ENCODE measurements at places on chromosomes 16 and 17. TPM values are rescaled to one million over a fixed set of nuclear protein-coding genes. Genes with fewer than 3 reads are reported as not detected.

HAS3 gene
- 0.60 TPM for total RNA-seq

TP53TG3C gene
- not detected for total RNA-seq

CRHR1 gene
- not detected for total RNA-seq

CES5A gene
- total RNA-seq = not detected

DNA sequence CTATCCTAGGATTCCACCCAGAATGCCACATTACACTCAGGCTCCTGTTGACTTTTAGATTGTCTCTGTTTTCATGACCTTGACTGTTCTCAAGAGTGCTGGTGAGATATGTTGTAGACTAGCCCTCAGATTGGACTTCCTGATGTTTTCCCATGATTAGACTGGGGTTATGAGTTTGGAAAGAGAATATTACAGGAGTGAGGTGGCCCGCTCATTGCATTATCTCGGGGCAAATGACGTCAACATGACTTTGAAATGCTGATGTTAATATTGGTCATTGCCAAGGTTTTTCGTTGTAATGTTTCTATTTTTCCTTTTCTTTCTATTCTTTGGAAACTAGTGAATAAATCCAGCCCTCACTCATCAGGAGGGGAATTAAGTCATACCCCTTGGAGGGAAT lies 355.7 kb upstream of the MON1B start:
- DNase-seq = no peak

- DNase-seq = no peak
Measured at GRCh38 chr16:75459691-75460090, 4.8 kb downstream of the TMEM170A start.

DNA sequence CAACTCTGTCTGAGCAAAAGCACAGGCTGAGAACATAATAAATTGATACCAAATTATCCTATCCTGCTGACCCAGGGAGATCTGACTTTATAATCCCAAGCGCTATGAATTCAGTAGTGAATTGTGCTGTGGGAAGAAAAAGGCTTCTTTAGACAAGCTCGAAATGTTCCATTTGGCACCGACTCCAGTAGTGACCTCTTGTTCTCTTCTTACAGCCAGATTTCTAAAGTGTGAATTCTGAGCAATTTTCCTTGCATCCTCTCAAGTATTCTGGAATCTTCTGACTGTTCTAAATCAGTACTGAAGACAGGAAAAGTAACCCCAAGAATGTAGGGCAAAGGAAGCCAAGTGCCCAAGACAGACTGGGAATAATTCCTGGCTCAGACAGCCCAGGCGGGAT lies 58.2 kb downstream of the CDYL2 start:
- no peak for DNase-seq

DNA sequence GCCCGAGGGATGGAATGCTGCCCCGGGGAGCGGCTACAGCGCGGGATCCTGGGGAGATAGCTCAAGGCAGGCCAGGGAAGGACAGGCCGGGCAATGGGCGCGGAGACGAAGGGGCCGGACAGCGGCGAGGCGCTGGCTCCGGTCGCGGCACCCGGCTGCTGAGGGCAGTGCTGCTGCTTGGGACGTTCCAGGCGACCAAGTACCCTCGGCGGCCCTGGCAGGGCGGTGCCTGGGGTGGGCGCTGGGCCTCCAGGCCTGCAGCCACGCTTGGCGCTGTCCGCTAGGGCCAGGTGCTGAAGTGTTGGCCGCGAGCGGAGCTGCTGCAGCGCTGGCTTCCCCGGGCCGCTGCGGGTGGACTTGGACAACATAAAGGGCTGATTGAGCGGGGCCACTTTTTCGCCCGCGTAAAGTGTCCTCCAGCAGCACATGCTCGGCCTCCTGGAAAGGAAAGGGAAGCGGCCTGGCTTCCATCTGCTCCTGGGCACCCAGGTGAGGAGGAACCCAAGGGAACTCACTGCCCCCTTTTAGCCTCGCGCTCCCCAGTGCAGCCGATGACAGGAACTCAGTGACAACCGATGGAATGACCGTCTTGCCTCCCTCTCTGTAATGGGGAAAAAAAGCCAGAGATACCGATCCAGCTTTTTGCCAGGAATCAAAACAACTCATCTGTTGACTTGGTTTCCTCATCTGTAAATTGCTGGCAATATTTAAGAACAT lies 23.7 kb downstream of the CLEC3A start:
- peak; percentile 94 for DNase-seq

- DNase-seq = peak; percentile 92
Measured at GRCh38 chr16:56193951-56194726, 2.9 kb downstream of the GNAO1 start.

DNA sequence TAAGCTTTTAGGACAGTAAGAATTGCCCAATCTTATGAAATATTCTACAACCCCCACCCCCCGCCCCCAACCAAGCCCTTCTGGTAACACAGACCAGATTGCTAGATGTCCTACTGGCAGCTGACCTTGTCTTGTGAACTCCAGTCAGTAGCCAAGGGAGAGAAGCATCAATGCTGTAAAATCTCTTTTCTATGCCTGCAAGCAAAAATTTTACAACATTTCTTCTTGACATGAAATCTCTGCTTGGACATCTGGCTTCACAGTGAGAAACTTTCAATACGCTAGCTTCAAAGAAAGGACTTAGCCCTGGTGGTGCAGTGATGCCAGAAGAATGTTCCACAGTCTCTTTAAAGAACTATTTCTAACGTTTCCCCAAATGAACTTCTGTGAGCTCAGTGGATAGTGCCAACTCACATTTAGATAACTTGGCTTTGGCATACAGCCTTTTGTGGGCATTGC lies 169.3 kb upstream of the AXIN2 start:
- DNase-seq = peak; percentile 11

DNA sequence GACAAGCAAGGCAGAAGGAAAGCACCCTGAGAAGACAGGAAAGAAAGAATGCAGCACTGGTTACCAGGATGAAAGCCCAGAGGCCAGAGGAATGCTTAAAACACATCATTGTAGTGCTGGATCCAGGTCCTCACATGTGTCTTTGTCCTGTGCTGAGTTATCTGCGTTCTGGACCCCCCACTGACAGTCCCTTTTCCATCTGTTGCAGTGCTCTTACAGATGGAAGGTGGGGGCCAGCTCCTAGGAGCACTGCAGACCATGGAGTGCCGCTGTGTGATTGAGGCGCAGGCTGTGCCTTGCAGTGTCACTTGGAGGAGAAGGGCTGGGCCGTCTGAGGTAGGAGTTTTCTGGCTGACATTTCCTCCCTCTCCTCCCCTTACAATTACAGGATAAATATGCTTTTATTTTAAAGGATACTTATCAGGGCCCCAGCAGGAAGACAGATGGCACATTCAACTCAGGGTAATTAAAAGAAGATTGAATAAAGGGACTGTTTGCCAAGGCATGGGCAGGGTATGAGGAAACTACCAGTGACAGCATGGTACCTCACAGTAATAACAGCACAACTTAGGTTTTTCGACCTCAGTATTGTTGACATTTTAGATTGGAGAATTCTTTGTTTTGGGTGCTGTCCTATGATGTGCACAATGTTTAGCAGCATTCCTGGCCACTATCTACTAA lies 3.0 kb downstream of the EME1 start:
- no peak for DNase-seq

DNA sequence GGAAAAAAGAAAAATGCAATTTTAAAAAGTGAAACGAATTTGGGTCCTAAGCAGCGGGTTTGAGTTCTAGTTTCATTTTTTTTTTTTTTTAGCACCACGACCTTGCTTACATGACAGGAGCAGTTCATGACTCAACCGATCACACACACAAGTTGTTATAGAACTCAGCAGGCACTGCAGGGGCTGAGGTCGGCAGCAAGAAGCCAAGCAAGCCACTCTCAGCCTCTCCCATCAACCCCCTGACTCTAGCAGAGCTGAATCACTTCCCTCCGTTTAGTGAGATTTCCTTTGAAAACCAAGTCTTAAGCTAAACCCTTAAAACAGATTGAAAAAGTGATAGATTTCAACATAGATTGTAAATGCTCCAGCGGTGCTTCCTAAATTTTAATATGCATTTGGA lies 520.8 kb downstream of the HAPSTR1 start:
- no peak for DNase-seq

DNA sequence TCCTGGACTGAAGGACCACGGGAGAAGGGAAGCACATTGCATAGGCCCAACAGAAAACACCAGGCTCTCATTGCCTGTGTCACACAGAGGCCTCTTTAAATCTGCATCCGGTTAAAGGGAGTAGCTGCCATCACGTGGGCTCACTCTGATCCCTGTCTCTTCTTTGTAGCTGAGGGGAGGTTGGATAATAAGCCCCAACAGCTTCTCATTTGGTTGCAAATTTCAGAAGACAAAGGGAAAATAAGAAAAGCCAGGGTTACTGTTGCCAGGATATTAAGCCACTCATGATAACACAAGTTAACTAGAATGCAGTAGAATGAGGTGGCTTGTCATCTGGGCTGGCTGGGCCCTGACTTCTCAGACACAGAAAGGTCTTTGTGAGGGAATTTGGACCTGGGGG lies 325.1 kb upstream of the ERCC4 start:
- DNase-seq = no peak

GRCh38 chr17:4333041-4333440 lies 33.4 kb downstream of the UBE2G1 start:
- no peak for DNase-seq

- DNase-seq = peak; percentile 32
Measured at GRCh38 chr17:12388226-12388625, 277.5 kb upstream of the MYOCD start.

DNA sequence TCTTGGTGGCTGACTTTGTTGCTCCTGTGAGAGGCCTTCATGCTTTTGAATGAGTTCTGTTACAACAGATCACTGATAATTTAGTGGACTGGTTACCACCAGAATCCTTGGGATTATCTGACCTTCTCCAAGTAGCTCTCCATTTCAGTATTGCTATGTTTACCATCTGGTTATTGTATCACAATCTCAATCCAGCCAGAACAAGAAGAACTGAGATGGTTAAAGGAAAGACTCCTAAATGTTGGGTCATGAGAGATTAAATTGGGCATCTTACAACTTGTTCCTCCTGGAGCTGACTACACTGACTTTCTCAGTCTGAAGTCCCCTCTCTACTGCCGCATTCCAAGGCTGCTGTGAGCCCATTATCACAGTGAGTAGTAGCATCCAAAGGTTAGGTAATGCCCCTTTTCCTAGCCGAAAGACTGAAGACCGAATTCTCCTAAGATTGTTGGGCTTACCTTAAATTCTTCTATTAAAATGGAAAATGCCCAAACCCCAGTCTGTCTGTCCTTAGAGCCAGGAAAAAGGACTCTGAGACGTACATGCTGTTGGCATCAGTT lies 181.7 kb upstream of the TBX2 start:
- no peak for DNase-seq

DNA sequence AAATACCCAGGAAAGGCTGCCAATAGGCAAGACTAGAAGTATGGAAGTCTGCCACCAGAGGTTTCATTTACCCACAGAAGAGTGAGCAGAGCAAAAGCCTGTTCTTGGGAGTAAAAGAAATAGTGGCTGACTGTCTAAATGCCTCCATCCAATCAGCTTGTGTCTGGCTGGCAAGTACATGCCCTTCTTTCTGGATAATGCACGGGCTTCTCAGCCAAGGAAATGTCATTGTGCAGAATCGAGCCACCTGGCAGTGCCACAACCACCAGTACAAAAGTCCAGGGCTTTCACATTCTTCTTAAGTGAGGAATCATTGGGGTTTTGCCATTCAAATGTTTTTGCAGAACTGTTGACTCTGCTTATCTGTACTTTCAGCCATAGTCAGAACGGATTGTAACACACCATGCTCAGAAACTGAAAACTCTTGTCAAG lies 10.1 kb upstream of the ERCC4 start:
- peak; percentile 66 for DNase-seq

DNA sequence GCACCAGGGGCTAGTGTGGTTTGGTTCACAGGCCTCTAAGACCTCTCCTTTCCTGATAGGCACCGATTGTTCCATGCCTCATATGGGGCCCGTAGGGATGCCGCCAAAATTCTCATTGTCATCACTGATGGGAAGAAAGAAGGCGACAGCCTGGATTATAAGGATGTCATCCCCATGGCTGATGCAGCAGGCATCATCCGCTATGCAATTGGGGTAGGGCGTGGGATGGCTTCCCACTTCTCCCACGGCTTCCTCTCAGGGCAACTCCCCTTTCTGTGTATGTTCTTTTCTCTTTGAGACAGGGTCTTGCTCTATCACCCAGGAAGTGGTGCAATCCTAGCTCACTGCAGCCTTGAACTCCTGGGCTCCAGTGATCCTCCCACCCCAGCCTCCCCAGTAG lies 5.3 kb downstream of the ITGAX start:
- DNase-seq = no peak

DNA sequence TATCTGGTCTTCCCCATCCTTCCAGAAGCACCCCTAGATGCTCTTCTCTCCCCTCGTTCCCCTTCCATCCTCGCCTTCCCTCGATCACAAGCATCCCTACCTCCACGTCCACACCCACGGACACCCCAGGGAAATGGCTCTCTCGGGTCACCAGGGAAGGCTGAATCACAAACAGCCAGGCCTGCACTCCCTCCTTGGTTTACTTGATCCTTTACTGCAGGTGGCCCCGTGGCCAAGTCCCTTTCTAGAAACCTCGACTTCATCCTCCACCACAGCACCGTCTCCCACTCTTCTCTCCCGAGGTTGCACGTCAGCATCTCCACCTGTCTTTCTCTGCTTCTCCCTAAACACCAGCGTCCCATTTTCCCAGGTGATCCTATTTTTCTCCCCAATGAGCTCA lies 6.5 kb upstream of the RBFOX3 start:
- DNase-seq = no peak

DNA sequence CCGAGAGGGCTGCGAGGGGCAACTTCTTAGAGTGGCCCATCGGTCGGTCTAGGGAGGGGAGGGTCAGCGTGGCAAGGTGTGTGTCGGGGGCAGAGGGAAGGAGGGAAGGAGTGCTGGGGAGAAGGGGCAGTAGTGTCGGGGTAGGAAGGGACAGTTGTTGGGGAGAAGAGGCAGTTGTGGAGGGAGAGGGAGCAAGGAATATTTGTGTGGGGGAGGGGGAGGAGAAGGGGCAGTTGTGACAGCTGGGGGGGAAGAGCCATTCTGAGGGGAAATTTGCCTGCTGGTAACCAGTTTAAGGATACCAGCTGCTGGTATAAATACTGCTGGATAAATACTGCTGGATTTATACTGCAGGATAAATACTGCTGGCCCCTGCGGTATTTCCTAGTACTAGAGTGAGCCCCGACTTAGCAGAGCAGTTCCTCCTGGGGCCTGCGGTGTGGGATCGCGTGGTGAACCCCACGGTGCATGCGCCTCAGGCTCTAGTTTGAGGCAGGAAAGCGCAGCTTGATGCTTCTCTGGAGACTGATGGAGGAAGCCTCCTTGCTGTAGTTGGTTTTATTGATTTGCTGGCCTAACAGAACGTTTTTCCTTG lies 309 bp downstream of the DNAH2 start:
- no peak for DNase-seq

Data from hepatocyte (in vitro differentiated cells).